ENCODE measurements at places on chromosomes 1 and 21. TPM values are rescaled to one million over a fixed set of nuclear protein-coding genes. Genes with fewer than 3 reads are reported as not detected.

DNA sequence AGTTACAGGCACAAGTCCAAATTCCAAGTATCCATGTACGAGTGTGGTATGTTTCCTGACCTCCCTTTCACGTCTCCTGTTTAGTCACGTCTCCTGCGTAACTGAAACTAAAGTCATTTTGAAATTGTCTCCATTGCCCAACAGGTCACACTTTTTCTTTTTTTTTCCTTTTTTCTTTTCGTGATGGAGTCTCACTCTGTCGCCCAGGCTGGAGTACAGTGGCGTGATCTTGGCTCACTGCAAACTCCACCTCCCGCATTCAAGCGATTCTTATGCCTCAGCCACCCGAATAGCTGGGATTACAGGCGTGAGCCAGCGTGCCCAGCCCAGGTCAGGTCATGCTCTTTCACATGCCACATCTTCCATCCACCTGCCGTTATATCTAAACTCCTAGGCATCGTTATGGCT is 38.2 kb downstream of the L1TD1 start:
- no peaks in the 10 kb centered on the region for H3K36me3 ChIP-seq
- H3K27ac ChIP-seq: no peak overlapping the region
- H3K4me3 ChIP-seq: no peak overlapping the region
- no peak for DNase-seq

The RAB42 gene
- 0.87 TPM for total RNA-seq

DNA sequence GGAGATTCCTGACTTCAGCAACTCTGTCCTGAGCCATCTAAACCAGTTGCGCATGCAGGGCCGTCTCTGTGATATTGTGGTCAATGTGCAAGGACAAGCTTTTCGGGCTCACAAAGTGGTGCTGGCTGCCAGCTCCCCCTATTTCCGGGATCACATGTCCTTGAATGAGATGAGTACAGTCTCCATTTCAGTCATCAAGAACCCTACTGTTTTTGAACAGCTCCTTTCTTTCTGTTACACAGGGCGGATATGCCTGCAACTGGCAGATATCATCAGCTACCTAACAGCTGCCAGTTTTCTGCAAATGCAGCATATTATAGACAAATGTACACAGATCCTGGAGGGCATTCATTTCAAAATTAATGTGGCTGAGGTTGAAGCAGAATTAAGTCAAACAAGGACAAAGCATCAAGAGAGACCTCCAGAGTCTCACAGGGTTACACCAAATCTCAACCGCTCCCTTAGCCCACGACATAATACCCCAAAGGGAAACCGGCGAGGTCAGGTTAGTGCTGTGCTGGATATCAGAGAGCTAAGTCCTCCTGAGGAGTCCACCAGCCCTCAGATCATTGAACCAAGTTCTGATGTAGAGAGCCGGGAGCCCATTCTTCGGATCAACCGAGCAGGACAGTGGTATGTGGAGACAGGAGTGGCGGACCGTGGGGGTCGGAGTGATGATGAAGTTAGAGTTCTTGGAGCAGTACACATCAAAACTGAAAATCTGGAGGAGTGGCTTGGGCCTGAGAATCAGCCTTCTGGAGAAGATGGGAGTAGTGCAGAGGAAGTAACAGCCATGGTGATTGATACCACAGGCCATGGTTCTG is 2.3 kb downstream of the ZBTB37 start:
- DNase-seq: no peak
- peaks cover under 1% of the 10 kb centered on the region for H3K36me3 ChIP-seq
- H3K27ac ChIP-seq: peak overlapping the region; percentile 95
- H3K4me1 ChIP-seq: peaks cover 39% of the 10 kb centered on the region
- H3K4me3 ChIP-seq: no peak overlapping the region

DNA sequence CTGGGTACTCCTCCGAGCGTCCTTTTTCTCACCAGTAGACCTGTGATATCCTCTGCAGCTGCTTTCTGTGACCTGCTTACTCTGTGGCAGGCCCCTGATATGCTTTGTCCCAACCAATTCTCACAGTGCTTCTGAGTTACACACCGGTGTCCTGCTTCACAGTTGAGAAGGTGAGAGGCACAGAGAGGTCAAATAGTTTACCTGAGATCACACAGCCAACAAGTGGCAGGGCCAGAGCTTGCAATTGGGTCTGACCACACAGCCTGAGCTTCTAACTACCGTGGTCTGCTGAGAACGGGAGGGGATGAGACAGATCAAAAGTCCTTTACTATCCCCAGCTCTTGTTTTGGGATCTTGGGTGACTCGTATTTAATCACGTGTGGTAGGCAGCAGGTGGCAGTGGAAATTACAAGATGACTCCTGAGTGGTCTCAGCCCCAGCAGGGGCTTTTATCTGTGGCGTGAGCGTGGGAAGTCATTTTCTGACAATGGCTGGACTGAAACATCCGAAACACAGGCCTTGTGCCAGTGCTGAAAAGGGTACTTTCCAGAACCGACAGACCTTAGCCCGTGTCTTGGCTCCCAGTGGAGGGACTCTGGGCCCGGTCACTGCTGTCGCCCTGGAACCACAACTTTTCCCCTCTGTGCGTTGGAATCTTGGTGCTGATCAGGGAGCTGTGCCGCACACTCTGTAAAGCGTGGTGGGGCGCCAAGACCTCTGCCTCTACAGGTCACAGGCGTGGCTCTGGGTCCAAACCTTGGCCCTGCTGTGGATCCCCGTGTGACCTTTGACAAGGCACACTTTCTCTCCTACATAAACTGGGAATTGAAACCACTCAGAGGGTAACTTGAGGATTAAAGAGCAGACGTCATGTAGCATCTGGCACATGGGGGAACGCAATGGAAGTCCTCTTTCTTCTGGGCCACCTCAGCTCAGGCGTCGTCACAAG is 11.9 kb downstream of the THEMIS2 start:
- no peaks in the 10 kb centered on the region for H3K27me3 ChIP-seq
- peak overlapping the region; percentile 63 for H3K27ac ChIP-seq
- DNase-seq: no peak
- peaks cover 57% of the 10 kb centered on the region for H3K36me3 ChIP-seq
- no peaks in the 10 kb centered on the region for H3K4me1 ChIP-seq

GRCh38 chr1:90778486-90778885 is 61.4 kb upstream of the BARHL2 start:
- no peaks in the 10 kb centered on the region for H3K36me3 ChIP-seq
- H3K4me1 ChIP-seq: no peaks in the 10 kb centered on the region
- no peaks in the 10 kb centered on the region for H3K27me3 ChIP-seq
- no peak overlapping the region for H3K27ac ChIP-seq
- no peak overlapping the region for H3K4me3 ChIP-seq

The GJC2 gene
- total RNA-seq: 6.9 TPM

The PTGFR gene
- 15.5 TPM for total RNA-seq

GRCh38 chr1:116064616-116065015 is 46.6 kb upstream of the MAB21L3 start:
- H3K36me3 ChIP-seq: no peaks in the 10 kb centered on the region
- no peak overlapping the region for H3K27ac ChIP-seq
- H3K4me3 ChIP-seq: no peak overlapping the region
- no peaks in the 10 kb centered on the region for H3K27me3 ChIP-seq
- no peak for DNase-seq

DNA sequence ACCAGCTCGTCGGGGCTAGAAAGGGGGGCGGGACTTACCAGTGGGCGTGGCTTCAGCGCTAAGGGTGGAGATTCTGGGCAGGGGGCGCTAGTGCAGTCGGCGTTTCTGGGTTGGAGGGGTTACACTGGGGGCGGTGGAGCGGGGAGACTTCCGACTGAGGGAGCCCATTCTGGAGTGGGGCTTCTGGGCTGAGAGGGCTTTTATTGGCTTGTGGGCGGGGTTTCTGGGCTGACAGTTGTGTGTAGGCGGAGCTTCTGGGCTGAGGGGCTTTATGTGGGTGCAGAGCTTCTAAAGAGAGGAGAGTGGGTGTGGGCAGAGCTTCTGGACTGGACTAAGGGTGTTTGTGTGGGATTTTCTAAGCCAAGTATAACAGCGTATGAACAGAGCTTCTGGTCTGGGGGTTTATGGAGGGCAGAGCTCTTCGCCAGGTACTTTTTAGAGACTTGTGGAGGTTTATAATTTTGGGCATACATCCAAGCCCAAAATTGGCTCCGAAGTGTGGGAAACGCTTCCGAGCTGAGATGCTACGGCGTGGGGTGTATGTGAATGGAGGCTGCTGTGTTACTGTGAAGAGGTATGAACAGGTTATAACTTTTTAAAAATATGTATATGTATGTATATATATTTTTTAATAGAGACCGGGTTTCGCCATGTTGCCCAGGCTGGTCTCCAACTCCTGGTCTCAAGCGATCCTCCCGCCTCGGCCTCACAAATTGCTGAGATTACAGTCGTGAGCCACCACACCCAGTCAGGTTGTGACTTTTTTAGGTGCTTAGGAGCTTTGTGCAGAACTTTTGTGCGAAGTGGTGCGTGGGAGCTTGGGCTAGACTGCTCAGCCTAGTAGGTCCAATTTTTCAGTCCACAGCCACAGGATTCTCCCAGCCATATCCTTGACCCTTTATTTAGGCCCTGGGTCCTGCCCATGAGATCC is 825 bp downstream of the TMEM39B start:
- peak overlapping the region; percentile 83 for H3K27ac ChIP-seq
- H3K4me3 ChIP-seq: peak overlapping the region; percentile 87
- DNase-seq: no peak
- no peaks in the 10 kb centered on the region for H3K27me3 ChIP-seq

The SERPINC1 gene
- not detected for total RNA-seq

The RHEX gene
- total RNA-seq: not detected

DNA sequence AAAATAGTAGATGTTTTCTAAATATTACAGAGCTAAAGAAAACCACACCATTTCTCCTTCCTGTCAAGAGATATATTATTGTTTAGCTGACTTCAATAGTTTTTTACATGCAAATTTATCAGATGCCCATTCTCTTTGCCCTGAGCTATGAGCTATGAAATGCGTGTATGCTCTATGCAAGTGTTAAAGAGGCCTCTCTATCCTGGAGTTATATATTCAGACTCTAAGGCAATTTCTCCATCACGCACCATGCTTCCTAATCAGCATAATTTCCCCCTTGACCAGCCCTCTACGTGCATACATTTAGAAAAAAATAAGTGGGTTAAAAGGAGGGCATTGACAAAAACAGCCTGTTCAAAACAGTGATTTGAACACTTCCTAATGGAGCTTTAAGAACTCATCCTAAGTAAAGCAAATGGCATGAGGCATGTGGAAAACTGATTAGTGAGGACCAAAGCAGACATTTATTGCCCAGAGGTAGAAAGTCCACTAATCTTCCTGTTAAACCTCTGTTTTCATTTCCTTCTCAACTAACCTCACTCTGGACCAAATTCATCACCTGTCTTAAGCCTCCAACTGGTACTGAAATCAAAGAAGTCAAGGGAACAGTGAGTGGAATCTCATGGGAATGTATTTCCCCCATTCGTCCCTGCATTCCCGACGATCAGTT is 565.8 kb upstream of the PKN2 start:
- no peaks in the 10 kb centered on the region for H3K36me3 ChIP-seq
- H3K27ac ChIP-seq: no peak overlapping the region
- H3K4me3 ChIP-seq: no peak overlapping the region
- no peaks in the 10 kb centered on the region for H3K4me1 ChIP-seq

The ANKRD35 gene
- 11.2 TPM for total RNA-seq

The FAM72B gene
- 1.2 TPM for total RNA-seq

- no peaks in the 10 kb centered on the region for H3K27me3 ChIP-seq
- H3K4me1 ChIP-seq: no peaks in the 10 kb centered on the region
- no peaks in the 10 kb centered on the region for H3K36me3 ChIP-seq
- no peak for DNase-seq
- H3K4me3 ChIP-seq: no peak overlapping the region
Measured at GRCh38 chr1:233677690-233678354, 63.9 kb downstream of the KCNK1 start.

The RUSC1 gene
- 36.0 TPM for total RNA-seq

DNA sequence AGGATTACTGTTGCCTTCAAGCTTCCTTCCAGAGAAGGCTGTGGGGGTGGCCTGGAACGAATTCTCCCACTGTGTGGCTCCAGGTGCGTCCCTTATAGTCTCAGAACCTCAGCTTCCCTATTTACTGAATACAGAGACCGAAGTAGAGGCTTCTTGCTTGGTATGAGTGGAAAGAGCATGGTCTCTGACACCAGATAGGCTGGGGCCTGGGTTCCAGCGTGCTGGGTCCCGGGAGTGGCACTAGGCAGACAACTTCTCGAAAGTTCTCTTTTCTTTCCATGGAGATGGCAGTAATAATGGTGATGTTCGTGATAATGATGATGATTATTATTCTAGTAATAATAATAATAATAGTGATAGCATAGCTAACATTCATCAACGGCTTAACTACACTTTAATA is 161.7 kb downstream of the PTPRU start:
- no peaks in the 10 kb centered on the region for H3K27me3 ChIP-seq
- H3K4me1 ChIP-seq: no peaks in the 10 kb centered on the region
- H3K36me3 ChIP-seq: no peaks in the 10 kb centered on the region
- H3K27ac ChIP-seq: no peak overlapping the region

The THEM5 gene
- total RNA-seq: not detected

DNA sequence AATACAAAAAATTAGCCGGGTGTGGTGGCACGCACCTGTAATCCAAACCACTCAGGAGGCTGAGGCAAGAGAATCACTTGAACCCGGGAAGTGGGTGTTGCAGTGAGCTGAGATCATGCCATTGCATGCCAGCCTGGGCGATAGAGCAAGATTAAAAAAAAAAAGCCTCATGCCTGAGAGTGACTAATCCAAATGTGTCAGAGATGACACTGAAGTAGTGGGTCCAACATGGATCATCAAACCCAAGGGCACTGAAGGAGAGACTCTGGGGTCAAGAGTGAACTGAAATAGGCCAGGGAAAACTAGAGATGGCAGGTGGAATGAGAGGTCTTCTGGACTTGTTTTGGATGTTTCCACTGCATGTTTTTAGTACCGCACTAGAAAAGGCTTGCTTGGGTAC is 10.2 kb upstream of the CACHD1 start:
- no peak overlapping the region for H3K27ac ChIP-seq
- H3K4me3 ChIP-seq: no peak overlapping the region
- no peaks in the 10 kb centered on the region for H3K36me3 ChIP-seq

The PGLYRP4 gene
- total RNA-seq: not detected

All from tibial nerve (tissue), 4 donors.